ENCODE measurements at places on chromosomes 11 and 22.
A peak's percentile ranks its signal among the peaks of the same experiment; 100 is the strongest.

DNA sequence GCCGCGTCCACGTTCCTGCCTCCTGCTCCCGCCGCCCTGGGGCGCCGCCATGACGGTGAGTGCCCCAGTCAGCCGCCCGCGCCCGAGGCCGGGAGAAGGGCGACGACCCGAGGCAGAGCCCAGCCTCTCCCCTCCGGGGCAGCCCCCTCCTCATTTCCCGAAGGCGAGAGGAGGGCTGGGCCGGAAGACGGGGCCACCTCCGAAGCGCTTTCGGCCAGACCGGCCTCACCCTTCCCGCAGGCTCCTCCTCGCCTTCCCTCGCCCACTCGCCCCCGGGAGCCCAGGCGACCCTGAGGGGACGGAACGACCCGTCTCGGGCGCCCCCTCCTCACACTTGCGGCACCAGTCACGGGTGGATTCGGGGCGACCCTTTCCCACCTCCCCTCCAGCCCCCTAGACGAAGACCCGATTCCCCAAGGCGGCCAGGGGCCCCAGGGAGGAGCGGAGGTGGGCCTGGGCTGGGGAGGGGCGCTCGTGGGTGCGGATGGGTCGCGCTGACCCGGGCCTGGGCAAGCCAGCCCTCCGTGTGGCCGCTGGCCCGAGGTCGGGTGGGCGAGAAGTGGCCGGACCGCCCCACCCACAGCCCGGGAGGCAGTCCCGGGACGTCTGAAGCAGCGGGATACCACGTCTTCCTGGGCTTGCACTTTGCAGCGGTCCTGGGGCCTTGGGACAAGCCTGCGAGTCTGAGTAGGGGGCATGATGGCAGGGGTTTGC, 49.7 kb downstream of the TRIOBP start:
- peak; percentile 17 for DNase-seq

DNA sequence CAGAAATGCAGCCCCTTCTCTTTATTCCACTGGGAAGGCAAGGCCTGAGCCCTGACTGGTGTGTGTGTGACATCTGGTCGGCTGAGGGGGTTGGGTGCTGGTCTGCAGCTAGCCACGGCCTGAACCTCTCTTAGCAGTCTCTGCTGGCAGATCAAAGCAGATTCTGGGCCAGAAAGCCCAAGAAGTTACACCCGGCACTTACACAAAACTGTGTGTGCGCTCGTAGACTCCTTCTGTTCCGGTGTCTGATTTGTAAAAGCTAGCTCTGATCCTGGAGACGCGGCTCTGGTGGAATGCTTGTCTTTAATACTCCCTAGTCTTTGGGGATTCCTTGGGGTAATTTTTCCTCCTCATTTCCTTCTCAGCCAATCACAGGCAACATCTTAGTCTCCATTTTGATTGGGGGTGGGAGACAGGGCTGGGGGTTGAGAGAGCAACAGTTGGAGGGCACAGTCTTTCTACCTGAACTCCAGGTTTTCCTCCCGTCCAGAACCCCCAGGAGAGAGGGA, 5.5 kb downstream of the PKNOX2 start:
- DNase-seq, result no peak

- no peak for DNase-seq
Measured at GRCh38 chr11:106480581-106481190, 403.2 kb downstream of the AASDHPPT start.

DNA sequence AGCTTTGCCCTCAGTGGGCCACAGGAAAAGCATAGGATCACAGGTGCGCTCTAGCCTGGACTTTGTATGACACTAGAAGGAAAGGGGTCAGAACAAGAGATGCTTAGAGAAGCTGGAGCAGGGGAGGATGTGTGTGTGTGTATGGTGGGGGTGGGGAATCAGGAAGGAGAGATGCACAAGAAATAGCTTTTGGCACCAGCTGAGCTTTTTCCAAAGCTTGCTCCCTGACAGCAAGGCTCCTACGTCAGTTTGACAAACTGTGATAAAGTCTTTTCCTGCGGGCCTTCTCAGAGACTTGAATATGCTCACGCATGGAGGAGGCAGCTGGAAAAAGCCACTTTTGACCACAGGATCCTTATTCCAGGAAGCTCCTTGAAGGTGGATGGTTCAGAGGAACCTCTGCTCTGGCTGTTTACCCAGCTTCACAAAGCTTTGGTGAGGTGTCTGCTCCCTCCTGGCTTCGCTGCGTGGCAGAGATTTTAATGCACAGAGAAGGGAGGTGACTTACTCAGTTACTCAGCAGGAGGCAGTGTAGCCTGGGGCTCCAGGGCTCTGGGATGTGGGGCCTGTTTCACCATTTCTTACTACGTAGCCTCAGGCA, 3.9 kb downstream of the CDC42EP1 start:
- DNase-seq, result no peak

DNA sequence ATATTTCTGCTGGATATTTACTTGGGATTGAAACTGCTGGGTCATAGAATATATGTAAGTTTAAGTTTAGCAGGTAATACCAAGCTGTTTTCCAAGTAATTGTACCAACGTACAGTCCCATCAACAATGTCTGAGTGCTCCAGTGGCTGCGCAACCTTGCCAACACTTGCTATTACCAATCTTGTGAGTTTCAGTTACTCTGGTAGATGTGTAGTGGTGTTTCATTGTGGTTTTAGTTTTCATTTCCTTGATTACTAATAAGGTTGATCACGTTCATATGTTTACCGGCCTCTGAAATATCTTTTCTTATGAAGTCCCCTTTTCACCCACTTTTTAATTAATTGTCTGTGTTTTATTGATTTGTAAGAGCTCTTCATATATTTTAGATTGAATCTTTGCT, 370.6 kb upstream of the CADM1 start:
- DNase-seq, result peak; percentile 67

GRCh38 chr22:34255042-34255441, 334.8 kb upstream of the LARGE1 start:
- no peak for DNase-seq

DNA sequence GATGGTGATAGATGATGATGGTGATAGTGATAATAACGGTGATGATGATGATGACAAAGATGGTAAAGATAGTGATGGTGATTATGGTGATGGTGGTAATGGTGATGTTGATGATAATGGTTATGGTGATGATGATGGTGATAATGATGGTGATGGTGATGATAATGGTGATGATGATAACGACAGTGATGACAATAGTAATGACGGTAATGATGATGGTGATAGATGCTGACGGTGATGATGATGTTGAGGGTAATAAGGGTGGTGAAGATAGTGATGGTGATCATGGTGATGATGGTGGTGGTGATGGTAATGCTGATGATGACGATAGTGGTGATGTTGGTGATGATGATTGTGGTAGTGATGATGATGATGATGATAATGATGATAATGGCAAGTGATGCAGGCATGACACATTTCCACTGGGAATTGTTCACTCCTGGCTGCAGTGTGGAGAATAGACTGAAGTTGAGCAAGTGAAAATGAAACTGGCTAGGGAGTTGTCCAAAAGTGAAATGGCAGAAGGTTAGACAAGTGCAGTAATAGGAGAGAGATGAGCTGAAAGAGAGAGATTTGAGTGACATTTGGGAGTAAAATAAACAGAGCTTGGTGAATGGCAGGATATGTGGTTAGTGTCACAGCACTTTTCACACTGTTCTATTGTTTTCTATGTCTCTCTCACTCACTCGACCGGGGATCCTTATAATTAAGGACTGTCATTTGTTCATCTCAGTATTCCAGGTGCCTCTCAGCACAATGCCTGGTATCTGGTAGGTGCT, 992.5 kb downstream of the OPCML start:
- DNase-seq, result no peak

DNA sequence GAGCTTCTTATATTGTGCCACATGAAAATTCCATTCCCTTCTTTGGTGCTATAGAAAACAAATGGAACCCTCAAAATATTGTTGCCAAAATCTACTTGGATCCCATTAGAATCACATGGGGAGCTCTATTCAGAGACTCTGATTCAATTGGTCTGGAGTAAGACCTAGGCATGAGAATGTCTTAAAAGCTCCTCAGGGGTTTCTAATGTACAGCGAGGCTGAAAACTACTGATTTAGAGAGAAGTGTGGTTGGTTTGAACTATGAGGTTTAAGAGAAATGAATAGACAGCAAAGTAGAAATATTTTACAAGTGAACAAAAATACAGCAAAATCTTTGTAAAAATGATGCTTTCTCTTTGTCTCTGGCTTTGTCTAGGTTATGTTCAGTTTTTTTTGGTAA, 514.7 kb downstream of the CNTN5 start:
- DNase-seq, result no peak

DNA sequence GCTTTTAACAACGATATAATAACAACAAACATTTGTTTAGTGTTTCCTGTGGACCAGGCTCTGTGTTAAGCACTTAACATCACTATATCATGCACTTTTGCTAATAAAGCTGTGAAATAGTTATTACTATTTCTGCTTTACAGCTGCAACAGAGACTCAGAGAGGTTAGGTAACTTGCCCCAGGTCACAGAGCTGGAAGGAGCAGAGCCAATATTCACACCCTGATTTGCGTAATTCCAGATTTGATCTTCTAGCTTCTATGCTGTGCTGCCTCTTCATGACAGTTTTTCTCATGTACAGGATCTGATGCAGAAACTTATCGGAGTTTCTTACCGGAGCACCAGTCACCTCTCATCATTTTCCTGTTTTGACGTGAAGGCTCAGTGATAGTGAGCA, 33.6 kb upstream of the EHF start:
- DNase-seq, result no peak

DNA sequence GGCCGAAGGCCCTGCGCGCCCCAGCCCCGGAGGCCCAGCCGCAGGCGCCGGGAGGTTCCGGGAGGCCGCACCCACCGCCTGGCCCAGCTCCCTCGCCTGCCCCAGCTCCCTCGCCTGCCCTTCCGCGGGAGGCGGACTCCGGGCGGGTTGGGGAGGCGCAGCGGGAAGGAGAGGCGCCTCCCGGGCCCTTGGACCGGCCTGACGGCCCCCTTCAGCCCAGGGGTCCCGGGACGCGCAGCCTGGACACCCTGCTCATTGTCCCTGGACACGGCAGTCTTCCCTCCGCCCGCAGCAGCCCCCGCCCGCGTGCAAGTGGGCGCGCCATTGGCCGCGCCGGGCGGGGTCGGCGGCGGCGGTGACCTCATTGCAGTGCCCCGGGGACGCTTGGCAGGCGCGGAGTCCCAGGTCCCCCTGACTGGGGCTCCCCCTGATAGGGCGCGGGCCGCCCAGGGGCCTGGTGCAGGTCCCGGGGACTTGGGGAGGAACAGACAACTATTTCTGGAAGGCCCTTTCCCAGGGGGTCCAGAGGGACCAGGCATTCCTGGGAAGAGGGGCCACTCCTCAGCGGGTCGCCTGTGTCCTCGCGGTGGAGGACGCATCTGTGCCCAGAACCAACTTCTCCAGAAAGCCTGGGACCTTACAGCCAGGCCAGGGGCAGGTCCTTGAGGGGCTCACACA, 501 bp downstream of the CD151 start:
- DNase-seq, result no peak

- DNase-seq, result no peak
Measured at GRCh38 chr11:125075242-125075625, 12.1 kb downstream of the SLC37A2 start.

DNA sequence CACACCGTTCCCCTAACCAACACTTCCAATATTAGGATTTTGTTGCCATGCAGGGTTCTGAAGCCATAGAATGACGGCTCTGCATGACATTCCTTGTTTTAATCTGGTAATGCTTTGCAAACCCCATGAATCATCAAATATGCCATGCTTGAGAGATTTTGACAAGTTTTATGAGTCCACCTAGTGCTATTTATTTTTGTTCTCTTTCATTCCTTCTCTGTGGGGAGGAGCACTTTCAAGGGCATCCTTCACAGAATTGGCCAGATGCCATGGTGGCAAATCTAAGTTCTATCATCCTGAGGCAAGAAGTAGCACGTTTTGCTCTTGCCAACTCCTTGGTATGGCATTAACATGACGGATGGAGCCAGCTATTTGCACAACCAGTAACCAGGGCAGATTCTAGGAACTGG, 268.4 kb downstream of the FAM76B start:
- DNase-seq, result no peak

- no peak for DNase-seq
Measured at GRCh38 chr22:39434243-39434653, 22.6 kb upstream of the MGAT3 start.

DNA sequence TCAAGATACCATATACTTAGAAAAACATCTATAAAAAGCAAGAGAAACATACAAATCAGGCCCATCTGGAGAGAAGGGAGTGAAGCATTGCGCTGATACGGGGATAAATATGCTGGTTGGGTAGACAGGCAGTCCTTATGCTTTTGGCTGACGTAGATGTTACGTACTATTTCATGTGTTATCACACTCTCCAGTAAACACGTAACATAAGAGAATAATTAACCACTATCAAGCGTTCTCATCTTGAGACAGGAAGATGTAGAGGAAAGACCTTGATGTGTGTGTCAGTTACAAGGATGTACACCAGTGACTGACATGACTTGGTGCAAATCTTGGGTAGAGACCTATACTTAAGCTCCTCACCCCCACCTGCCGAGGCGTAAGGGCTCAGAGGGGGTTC, 86.7 kb upstream of the PRODH start:
- DNase-seq, result no peak

DNA sequence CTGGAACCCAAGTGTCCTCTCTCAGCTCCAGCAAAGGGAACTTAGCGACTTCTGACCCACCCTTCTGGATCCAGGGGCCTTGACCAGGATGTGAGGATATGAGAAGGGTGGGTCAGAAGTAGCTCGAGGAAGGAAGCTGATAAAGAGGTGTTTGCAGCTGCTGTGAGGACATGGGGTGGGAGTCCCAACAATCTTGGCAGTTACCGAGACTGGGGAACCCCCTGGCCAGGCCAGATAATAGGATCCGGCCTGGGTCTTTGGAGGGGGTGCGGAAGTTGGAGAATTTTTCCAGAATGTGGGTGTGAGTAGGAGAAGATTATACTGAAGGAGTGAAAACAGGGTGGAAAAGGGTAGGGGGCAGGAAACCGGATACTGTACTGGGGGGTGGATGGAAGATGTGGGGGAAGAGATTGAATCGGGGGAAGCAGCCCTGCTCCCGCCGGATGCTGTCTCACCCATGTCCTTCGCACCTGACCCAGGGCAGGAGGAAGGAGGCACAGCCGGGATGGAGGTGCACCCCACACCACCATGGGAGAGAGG, 2.8 kb upstream of the MCAM start:
- no peak for DNase-seq

DNA sequence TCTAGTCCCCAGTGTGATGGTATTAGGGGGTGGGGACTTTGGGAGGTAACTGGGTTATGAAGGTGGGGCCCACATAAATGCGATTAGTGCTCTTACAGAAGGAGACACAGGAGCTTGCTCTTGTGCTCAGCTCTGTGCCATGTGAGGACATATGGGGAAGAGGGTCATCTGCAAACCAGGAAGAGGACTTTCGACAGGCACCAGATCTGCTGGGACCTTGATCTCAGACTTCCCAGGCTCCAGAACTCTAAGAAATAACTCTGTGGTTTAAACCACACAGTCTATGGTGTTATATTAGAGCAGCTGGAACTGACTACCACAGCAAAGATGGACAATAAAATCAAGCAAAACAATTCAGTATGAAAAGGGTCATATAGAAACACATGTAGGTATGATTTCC, 26.7 kb downstream of the NNMT start:
- no peak for DNase-seq

DNA sequence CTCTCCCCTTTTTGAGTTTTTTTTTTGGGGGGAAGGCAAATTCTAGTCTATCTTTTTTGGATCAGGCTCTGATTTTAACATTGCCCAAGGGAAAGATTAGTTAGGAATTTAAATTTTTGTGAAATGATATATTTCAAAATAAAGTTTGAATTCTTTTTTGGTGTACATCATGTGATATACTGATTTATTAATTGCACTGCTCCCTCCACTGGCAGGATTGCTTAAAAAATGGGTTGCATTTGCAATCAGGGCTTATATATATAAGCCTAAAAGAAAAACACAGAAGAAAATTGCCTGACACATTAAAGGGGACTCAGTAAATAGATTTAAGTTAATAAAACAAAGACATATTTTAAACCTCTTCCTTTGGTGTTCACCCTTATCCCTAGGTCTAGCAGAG, 1.2 kb downstream of the DYNC2H1 start:
- no peak for DNase-seq

All from activated CD4-positive, alpha-beta T cell treated with anti-CD3 and anti-CD28 coated beads, Interleukin-10, Interleukin-2, amounts not matched to agents 100 ng/mL and 50 ng/mL, durations not matched to agents 16 hours and 8 hours (primary cell).